Occipital lobe (tissue), 3 donors: ENCODE measurements at places on chromosomes 1 and 21. TPM values are rescaled to one million over a fixed set of nuclear protein-coding genes. Genes with fewer than 3 reads are reported as not detected.

DNA sequence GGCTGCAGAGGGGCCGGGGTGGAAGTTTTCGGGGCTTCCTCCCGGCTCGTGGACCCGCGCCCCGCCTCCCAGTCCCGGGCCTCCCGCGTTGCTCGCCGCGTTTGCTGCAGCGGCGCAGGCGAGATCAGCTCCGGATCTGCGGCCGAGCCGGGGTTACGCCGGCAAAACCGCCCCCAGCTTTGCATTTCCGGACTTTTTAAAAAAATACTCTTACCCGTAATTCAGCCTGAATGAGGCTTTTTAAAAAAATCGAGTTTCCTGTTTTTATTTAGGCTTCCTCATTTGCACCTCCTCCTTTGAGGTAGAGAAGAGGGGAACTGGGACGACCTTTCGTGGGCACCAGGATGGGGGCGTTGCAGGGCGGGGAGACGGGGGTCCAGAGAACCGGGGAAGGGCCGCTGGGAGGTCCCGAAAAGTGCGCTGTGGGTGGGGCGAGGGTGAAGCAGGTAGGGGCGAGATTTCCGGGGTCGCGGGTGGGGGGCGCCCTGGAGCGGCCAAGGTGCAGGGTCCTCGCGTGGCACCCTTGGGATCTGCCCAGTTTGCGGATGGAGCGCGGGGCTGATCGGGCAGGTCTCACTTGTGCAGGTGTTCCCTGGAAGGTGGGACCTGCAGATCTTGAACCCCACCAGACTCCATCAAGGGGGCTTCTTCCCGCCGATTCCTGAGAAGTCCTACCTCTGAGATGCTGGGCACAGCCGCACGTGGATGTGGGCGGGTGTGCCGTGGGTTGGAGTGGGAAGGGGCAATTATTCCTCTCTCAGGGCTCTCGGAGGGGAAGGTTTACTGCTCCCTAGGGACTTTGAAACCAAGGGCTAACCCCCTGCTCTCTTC, 1.1 kb downstream of the PIK3CD start:
- DNase-seq, result no peak

- DNase-seq, result no peak
These were observed 1.0 kb downstream of the NPR1 start for GRCh38 chr1:153679337-153680119.

GRCh38 chr1:230160957-230161771, 94.1 kb downstream of the GALNT2 start:
- DNase-seq, result no peak

DNA sequence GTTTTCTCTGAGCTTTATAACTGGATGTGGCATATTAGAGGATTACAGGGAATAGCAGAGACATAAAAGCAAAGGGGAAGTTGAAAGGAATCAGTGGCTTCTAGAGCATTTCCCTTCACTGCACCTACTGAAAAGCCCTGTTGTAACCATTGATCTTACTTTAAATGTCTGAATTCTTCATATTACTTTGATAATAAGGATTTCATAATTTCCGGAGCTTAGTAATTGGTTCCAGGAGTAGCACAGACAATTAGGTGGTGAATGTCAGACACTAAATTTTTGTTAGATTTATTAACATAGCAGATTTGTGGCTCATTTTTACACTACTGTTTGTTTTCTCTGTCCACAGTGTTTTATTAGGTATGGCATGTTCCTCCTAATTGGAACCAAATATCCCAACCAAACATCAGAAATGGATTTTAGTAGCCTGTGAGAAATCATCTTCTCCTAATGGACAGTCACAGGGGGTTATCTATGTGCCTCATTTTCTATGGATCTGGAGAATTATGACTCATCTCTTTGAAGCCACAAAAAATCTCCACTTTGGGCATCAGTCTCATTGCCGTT, 100.5 kb downstream of the GIPC2 start:
- DNase-seq, result no peak

Gene KIF1B
- total RNA-seq, result 210 TPM

GRCh38 chr1:182520736-182521135, 68.3 kb downstream of the RNASEL start:
- DNase-seq, result no peak

GRCh38 chr21:19130379-19131028, 726.9 kb upstream of the TMPRSS15 start:
- DNase-seq, result no peak

DNA sequence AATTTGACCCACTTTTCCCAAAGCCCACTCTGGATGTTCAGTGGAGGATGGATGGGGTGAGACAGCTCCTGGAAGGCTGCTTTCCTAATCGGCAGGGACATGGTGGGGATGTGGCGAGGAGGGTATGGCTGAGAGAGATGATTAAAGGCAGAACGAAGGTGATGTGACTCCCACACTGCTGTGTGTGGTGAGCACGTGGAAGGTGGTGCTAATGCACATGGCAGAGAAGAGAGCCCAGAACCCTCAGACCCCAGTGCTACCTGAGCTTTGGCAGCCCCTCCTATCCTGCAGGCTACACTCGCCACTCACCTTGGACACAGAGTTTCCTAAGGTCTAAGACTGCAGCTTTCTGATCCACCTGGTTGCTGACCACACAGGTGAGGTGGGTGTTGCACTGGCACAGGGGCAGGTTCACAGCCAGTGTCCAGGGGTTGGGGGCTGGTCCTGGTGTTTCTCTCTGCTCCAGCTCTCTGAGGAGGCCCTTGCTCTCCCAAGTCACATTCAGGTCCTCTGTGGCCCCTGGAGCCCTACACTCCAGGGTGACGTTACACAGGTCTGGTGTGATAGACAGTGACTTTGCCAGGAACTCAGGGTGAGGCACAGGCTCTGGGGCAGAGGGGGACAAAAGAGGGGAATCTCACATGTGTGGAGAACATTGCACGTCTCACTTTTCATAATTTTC, 151.4 kb upstream of the ETV3 start:
- no peak for DNase-seq

Gene WDR64
- not detected for total RNA-seq

DNA sequence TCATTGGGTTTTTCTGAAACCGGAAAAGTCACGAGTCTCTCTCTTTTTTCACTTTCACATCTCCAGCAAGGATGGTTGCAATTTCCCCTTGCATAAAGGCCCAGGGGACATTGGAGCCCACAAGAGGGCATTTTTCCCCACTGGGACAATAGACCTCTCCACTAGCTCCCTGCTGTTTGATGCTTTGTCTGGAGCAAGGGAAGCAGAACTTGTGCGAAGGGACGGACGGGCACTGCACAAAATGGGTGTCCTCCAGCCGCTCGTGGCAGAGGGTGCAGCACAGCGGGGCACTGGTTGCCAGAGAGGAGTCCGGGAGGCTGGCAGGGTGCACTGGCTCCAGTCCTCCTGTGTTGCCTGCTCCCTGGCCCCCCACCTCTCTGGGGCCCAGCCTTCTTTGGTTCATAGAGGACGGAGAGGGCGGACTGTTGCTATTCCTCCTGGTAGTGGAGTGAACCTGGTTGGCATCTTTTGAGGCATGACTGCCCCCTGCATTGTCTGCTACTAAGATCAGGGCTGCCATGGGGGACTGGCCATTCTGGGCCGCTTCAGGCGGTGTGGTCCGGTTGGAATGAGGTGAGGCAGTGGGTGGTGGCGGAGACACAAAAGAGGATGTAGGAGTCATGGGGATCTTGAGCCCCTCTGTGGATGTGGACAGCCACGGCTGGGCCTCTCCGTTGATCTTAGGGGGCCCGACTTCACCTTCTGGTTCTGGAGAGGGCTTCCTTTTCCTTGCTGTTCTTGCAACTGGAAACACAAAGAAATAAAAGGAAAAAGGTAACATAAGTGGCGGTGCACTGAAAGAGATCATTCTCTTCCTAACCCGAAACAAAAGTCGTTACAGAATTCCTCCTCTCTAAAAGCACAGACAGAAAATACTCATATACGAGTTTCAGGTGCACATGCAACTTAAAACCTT, 2.6 kb downstream of the IRF2BP2 start:
- no peak for DNase-seq

Gene NCF2
- 4.8 TPM for total RNA-seq

Gene ATP6V1G3
- total RNA-seq, result not detected

Gene IFI44L
- 27.5 TPM for total RNA-seq

DNA sequence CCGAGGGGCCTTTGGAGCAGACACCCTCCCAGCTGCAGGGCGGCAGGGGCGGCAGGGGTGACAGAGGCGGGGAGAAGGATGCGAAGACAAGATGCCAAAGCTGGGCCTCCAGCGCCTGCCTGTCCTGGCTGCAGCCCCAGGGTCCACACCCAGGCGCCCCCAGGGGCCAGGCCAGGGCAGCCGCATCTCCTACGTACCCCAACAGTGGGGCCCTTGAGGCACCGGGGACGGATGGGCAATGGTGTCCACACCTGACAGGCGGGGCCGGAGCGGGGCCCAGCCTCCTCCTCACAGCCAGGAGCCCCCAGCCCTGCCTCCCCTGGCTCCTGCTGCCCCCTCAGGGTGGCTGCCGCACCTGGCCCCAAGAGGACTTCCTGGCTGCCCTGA, 7.2 kb downstream of the B3GALT6 start:
- DNase-seq, result no peak

Gene CYP4A11
- not detected for total RNA-seq

Gene ZNF648
- total RNA-seq, result 0.31 TPM

DNA sequence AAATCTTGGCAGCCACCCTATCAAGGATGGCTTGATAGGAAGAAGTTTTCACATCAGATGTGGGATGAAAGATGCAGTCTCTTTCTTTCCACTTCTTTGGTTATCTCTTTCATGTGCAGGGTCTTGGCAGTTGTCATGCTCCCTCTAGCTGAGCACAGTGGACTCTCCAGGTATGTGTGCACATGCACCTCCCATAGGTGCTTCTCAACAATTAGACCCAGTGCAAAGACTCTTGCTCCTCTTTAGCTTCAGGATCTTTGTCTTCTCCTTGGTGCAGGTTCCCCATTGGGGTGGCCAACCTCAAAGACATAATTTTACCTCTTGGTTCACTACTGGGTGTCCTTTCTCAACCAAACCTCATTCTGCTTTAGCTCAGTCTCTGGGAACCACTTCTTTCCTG, 80.7 kb downstream of the TBX15 start:
- no peak for DNase-seq

Gene LYPD8
- not detected for total RNA-seq

GRCh38 chr1:50681931-50682330, 258.7 kb upstream of the DMRTA2 start:
- no peak for DNase-seq

DNA sequence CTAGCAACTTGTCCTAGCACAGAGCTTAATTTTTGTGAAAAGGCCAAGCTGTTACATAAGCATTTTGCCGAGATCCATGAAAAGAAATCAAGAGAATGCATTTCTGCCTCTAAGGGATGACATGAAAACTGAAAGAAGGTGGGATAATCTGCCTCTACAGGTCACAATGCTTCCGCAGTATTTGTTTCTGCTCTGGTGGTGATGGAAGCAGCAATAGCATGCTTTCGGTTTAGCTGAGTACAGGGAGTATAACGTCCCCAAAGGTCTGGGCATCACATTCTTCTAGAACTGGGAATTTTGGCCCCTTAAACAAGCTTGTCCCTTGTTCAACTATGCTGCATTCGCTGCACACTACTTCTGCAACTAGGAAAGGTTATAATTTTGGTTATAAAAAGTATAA, 14.4 kb upstream of the MAGI3 start:
- DNase-seq, result no peak

DNA sequence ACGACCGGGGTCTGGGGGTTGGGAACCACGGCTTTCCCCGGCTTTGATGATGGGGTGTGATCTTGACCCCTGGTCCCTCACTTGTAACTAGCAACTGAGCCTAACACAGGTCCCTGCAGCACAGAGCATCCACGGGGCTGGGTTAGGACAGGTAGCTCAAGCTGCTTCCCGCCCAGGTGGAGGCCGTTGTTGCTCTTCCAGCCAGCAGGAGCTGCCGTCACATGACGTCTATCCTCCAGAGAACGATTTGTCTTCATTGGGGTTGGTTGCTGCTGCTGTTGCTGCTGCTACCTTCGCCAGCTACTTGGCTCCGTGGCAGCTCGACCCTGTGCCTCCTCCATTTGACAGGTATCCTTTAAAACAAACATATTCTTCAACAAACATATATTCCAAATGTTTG, 74.3 kb upstream of the ADAR start:
- DNase-seq, result no peak

DNA sequence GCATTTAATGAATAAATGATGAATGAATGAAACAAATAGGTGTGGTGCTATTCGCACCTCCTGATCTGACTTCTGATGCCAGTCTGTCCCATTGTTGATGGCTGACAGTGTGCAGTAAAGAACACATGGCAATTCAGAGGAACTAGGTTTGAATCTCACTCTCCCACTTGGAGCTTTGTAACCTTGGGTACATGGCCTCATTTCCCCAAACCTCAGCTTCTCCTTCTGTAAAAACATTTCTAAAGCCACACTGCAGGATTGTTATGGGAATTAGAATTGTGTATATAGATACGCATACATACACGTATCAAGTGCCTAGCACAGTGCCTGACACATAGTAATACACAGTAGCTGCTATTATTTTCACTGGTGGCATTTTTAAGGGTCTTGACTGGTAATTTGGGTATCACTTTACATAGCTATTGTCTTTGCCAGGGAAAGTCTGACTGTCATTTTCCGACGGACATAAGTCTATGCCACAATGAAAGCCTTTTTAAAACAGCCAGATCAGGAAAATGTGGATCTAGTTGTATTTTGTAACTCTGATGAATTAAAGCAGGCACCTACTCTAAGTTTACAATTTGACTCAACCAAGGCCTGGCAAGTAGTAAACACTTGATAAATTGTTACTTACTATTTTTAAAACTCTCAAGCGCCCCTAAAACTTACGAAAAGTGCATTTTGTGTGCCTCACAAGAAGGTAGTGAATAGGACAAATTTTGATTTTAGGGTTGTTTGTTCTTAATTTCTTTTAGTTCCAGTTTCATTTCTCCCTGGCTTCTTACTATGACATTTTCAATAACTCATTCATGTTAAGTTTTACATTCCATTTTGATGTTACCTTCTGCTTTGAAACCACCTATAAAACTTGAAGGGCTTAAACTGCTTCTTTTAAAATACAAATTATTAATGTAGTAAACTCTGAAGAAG, 164.4 kb downstream of the SDCCAG8 start:
- no peak for DNase-seq

DNA sequence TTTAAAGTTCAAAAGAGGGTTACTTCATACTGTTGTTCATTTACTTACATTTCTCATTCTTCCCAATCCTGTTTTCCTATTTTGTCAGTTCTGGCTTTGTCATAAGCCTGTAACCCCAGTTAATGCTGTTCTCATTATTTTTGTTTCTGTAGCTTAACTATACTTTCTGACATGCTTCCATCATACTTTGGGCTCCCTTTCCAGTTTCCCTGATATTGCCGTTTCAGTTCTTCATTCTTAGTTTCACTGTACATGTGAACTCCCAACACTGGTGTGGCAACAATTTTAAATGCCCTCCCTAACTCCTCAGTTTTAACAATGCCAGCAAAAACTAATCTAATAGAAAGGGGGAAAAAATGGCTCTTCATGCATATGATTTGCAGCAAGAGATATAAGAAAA, 456.7 kb downstream of the LMO4 start:
- DNase-seq, result no peak

- DNase-seq, result no peak
These were observed 6.4 kb downstream of the ARHGEF19 start for GRCh38 chr1:16205891-16206546.

GRCh38 chr1:64474665-64475439, 4.9 kb downstream of the CACHD1 start:
- no peak for DNase-seq
